CD4-positive, alpha-beta T cell treated with Interleukin-6 at 100 ng/mL for 8 hours (primary cell): ENCODE measurements at places on chromosomes 5 and 9.

- no peak for DNase-seq
Measured at GRCh38 chr5:155460501-155460931, 447.0 kb downstream of the KIF4B start.

DNA sequence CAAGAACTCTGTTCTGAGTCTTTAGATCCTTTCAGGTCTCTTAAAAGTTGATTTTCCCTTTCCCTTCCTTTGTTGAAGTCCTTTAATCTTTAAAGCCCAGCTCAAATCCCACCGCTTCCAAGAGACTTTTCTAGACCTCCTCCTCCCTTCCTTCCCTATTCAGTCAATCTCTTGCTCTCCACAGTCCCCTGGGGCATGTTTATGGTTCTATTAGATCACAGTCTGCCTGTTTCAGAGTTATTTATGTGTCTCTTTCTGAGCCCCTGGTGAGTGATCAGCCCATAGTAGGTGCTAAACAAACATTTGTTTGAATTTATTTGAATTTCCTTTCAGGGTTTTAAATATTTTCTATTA lies 7.2 kb upstream of the ARSI start:
- no peak for DNase-seq

DNA sequence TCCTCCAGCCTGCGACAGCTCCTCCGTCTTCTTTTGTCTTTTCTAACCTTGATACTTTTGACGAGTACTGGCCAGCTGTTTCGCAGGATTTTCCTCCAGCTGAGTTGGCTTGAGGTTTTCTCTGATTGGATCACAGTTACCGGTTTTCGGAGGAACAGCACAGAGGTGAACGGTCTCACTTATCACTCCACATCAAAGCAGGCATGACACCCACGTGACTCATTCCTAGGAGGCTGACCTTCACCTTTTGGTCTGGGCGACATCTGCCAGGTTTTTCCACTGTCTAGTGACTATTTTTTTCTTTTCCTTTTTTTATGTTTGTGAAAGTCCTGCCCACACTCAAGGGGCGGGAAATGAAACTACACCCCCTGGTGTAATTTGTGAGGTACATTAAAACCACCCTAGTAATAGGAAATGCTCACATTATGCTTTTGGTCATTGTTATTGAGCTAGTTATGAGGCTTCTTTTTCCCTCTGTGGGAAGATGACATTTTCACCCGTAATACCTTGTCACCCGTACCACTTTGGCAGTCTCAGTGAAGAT lies 319.2 kb downstream of the GADD45G start:
- DNase-seq: no peak

DNA sequence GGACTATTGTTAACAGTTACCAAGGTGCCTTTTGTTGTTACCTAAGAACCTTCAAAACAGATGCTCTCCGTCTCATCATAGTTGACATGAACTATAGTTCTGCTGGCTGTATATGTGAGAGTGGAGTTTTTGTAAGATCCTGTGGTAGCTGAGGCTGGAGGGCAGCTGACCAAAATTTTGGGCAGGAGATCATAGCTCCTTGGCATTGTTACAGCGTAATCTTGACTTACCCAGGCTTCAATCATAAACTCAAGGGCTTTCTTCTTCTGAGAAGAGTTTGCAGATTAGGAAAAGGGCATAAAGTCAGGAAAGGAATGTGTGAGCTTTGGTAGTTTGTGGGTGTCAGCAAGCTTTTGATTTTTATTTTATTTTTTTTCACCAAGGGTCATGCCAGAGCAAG lies 34.5 kb downstream of the RCL1 start:
- DNase-seq: no peak

DNA sequence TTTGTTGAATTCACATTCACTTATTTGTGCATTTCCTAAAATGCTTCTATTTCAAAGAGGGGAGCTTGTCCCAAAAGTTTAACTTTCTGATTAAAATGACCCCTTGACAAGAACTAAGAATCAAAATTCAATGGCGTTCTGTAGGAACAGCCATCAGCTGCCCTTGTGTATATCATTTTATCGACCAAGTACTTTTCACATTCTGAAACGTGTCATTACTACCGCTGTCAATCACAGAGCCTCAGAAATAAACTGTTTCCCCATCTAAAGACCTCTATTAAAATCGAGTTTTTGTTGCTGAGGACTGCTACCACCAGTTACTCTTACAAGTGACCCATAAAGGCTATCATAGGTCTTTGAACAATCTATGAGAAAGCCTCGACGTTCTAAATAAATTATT lies 1.6 kb upstream of the FOXD1 start:
- DNase-seq: no peak

GRCh38 chr9:92478783-92479182 lies 3.5 kb downstream of the ASPN start:
- no peak for DNase-seq
